H7 (cell line): ENCODE measurements at places on chromosomes 16 and 17. TPM values are rescaled to one million over a fixed set of nuclear protein-coding genes. Genes with fewer than 3 reads are reported as not detected.

GRCh38 chr17:69702078-69702477, 287.6 kb downstream of the MAP2K6 start:
- DNase-seq = no peak

The SLC38A8 gene
- not detected in 2 replicates for total RNA-seq

DNA sequence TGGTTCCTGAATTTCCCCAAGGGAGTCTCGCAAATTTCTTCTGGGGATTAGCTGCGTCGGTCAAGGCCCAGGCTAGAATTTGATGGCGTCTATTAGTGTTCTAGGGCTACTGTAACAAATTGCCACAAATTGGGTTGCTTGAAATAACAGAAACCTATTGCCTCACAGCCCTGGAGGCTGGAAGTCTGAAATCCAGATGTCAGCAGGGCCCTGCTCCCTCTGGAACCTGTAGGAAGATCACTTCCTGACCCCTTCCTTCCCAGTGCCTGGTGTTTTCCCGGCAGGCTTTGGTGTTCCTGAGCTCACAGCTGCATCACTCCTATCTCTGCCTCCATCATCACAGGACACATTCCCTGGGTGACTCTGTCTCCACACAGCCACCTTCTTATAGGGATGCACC, 24.4 kb downstream of the DHRS7C start:
- DNase-seq = no peak

GRCh38 chr17:74631468-74632450, 8.2 kb upstream of the CD300E start:
- DNase-seq = peak; percentile 38

The NUDT16L1 gene
- total RNA-seq = 43.9 and 50.5 TPM in 2 replicates

GRCh38 chr16:56424404-56424764, 961 bp downstream of the AMFR start:
- DNase-seq = no peak

DNA sequence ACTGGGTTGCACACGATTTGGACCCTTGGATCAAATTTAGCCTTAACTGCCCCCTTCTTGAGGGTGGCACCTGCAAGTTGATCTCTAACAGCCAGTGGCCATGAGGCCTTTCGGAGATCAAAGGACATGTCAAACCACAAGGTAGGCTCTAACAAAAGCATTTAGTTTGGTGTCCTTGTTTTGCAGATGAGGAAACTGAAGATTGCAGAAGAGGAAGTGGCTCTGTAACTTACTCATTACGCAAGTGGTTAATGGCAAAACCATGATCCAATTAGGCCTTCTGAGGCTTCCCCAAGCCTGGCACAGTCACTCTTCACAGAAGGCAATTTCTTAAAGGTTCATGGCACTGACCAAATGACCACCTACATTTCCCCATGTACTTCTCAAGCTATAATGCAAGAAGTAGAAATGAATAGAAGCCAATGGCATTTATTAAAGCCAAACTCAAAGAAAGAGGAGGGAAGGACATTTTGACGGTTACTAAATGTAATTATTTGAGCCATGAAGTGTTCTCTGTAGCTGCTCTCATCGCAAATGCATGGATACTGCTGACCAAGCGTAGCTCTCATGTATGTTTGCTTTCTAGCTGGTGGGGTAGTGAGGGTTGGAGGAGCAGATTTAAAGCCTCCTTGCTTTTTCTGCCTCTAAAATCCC, 32.8 kb upstream of the ABCC12 start:
- no peak for DNase-seq

DNA sequence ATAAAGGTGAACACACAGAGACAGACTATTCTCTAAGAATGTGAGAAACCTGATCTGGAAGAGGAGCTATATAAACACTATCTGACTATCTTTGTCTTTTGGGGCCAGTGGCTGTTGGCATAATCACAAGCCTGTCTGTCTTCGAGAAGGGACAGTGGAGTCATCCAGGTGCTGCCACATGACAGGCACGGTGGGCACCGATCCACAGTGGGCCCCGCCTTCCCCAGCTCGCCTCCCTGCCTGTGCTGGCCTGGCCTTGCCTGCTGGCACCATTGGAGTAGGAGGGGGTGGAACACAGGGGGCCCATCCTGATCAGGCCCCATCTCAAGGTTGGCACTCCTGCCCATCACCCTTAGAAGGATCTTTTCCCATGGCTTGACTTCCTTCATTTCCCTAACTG, 112.8 kb downstream of the CCDC182 start:
- DNase-seq = no peak

The SDK2 gene
- total RNA-seq = 12.1 and 14.7 TPM in 2 replicates

GRCh38 chr17:54771409-54771915, 129.2 kb upstream of the TOM1L1 start:
- DNase-seq = no peak

The TAC4 gene
- not detected in 2 replicates for total RNA-seq

The KRTAP4-1 gene
- total RNA-seq = 0.38 and 0.70 TPM in 2 replicates

GRCh38 chr17:3845291-3845620, 790 bp downstream of the NCBP3 start:
- no peak for DNase-seq

DNA sequence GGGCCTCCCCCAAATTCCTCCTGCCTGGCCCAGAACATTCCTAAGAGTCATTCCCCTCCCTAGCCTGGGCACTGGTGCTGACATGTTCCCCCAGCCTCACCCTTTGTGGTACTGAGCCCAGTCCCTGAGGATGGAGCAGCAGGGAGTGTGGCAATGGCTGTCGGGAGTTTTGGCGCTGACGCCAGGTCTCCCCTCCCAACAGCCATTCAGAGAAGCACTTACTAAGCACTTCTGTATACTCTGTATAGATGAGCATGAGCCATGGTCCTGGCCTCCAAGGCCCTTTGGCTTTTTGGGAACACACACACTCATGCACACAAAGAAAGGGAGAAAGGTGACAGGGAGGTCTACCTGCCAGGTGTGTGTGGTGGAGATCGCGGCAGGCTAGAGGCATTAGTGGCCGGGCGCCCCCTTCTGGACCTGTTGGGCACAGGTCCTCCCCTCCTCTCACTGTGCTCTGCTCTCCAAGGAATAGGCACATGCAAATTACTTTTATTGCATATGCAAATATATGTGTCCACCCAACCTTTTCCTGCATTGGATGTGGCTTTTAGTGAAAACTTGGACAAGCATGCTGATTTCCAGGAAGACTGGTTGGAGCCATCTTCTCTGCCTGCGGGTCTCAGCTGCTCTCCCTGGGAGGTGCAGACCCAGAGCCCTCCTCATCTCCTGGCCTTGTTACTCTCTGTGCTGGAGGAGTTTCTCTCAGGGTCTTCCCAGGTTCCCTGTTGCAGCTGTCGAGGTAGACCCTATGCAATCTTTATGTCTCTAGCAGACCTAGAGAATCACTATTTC, 17.4 kb upstream of the C17orf107 start:
- peak; percentile 92 for DNase-seq

The ENGASE gene
- 13.3 and 21.3 TPM in 2 replicates for total RNA-seq

DNA sequence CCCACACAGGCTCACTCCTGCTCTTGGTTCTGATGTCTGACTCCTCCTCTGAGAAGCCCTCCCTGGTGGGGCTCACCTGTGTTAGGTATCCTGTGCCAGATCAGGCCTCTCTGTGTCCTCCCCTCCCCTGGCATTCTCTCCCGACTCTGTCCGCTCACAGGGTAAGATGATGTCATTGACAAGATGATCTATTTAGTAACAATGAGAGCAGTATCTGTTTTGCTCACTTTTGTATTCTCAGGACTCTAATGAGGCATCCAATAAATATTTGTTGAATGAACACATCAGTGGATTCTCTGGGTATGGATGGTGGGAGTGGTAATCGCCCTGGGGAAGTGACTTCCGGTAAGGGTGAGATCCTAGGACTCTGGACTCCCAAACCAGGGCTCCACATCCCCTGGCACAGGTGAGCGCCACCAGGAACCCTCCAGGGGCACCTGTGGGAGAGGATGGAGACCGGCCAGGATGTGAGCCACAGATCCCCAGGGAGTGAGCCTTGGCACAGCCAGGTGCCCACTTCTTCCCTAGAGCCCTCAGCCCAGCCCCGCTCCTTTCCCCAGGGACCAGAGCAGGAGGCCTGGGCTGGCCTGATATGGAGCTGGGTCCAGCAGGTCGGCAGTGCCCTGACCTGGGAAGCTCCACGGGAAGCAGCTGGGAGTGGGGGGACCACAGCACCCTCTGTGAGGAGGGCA, 5.4 kb upstream of the HAP1 start:
- DNase-seq = no peak

DNA sequence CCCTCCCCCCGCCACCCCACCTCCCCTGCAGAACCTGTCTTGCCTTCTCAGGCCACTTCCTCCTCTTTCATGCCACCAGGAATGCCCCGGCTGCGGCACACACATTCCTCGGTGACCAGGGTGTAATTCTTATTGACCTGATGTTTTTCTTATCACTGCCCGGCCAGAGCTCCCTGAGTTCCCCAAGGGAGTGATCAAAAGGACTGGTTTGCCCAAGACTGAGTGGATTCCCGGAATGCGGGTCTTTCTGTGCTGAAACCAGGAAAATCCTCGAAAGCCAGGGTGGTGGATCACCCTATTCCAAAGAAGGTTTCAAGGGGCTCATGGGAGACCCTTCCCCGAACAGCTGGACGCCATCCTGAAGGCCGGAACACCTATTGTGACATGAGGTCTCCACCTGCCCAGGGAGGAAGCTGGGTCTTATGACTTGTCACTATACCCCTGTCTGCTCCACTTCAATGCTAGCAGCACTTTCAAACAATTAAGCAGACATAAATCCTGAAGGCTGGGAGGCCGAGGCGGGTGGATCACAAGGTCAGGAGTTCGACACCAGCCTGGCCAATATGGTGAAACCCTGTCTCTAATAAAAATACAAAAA, 53.0 kb upstream of the RPL38 start:
- no peak for DNase-seq

DNA sequence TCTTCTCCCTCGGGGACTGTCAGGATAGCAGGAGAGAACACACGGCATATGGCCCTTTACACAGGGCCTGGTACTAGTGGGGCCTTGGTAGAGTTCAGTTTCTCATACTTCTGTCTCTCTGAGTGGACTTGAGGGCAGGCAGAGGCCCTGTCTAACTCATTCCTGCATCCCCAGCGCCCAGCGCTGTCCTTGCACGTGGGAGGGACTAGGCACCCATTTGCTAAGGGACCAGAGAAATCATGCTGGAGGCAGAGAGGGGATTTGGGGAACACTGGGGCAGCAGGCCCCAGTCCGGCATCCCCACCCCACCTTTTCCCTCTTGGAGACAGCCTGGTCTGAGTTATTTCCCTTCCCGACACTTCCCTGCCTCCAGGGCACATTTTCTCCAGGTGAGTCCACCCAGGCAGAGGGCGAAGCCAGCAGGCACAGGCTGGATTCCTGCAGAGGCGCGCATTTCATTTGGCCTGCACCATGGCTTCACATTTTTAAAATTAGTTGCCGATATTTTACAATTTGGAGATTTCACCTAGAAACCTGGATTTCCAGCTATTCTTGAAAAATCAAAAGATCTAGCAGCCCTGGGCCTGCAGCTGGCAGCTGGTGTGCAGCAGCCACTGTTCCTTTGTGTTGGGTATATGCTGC, 9.7 kb upstream of the NKD1 start:
- no peak for DNase-seq

The GPR179 gene
- 0.04 and 0.07 TPM in 2 replicates for total RNA-seq

GRCh38 chr17:32504166-32504990, 17.6 kb downstream of the CDK5R1 start:
- no peak for DNase-seq

GRCh38 chr17:77503293-77503655, 362.5 kb downstream of the SEC14L1 start:
- peak; percentile 58 for DNase-seq

The TSNAXIP1 gene
- total RNA-seq = 0.15 and 0.21 TPM in 2 replicates

DNA sequence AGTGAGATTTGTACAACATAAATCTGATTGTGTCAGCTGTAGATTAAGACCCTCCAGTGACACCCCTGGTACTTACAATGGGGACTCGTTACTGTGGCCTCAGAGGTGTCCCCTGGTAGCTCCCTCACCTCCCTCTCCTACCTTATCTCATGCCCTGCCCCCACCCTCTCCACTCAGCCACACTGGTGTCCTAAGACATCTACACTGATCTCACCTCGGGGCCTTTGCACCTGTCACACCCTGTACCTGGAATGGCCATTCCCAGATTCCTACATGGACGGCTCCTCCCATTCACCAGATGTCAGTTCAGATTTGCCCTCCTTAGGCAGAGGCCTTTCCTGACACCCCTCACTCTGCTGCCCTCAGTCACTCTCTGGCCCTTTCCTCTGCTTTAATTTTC, 319.3 kb downstream of the CPPED1 start:
- DNase-seq = no peak

The CRISPLD2 gene
- 2.0 and 4.2 TPM in 2 replicates for total RNA-seq

The ATP2C2 gene
- 0.24 and 0.37 TPM in 2 replicates for total RNA-seq

The KRT16 gene
- not detected in 2 replicates for total RNA-seq

The KRT20 gene
- total RNA-seq = not detected in 2 replicates

GRCh38 chr16:55370762-55371482, 46.9 kb downstream of the IRX6 start:
- peak; percentile 66 for DNase-seq

The TRAF4 gene
- 159 and 216 TPM in 2 replicates for total RNA-seq

DNA sequence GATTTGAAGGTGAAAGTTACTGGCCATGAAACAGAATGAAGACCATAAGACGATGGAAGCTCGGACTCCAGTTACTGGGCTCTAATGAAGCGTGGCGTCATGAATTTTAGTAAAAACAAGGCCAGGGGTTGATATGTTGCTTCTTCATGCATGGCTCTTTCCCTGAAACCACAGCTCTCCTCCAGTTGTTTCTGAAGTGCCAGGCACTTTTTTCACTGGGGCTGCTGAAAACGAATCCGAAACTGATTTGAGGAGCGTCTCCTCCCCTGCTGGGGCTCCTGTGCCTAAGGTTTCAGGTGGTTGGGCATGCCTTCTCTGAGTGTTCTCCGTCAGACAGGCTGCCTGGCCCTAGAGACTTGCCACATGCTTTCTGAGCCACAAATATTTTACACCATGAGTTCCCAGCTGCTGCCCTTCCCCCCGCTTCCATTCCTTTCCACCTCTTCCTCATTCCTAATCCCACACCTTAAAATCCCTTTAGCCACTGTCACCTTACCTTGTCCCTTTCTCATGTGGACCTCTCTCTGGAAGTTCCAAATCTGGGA, 3.7 kb upstream of the MYL4 start:
- peak; percentile 42 for DNase-seq

DNA sequence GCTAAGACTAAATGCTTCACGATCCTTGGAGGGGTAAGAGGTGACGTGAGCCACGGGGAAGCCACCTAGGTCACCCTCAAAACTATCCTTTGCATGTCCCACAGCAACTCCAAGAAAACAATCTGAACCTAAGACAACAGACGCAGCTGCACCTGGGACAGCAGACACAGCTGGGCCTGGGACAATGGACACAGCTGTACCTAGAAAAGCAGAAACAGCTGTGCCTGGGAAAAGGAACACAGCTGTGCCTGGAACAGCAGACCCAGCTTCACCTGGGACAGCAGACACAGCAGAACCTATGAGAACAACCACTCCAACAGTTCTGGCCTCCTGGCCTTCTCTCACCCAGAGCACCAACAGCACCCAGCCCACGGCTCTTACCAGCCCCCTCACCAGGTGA, 11.7 kb upstream of the CD300LD start:
- DNase-seq = no peak

- DNase-seq = no peak
Measured at GRCh38 chr17:74528491-74529199, 2.6 kb downstream of the CD300LB start.

The NPIPB6 gene
- total RNA-seq = 0.59 and 0.81 TPM in 2 replicates

The FSCN2 gene
- total RNA-seq = 0.33 TPM in 1 of 2 replicates, not detected in the other
